ENCODE measurements at places on chromosomes 5 and 9.

DNA sequence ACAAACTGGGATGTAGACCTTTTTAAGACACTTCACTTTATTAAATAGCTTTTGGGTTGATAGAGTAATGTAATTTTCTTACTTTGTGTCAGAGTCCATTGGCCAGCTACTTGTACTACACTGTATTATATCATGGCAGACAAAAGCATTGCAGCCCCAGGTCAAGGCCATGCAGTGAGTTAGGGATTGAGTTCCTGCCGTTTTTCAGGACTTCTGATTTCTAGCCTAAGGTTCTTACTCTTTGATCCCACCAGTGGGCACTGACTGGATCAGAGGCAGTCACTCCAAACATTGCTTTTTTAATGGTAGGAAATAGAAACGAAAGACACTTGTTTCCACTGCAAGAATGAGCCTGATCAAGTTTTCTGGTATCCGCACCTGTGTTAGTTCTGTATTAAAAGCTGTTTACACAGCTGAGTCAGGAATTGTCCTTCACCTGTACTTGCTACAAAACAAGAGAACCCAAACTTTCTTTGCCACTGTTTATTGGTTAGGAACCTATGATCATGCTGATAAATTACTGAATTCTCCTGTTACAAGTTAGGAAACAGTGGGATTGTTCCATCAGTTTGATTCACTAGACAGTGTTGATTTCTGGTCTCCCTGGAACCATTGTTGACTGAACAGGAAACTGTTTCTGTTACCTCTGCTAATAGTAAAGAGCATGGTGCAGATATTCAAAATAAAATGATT lies 22.1 kb downstream of the LRRC70 start:
- DNase-seq, result no peak

DNA sequence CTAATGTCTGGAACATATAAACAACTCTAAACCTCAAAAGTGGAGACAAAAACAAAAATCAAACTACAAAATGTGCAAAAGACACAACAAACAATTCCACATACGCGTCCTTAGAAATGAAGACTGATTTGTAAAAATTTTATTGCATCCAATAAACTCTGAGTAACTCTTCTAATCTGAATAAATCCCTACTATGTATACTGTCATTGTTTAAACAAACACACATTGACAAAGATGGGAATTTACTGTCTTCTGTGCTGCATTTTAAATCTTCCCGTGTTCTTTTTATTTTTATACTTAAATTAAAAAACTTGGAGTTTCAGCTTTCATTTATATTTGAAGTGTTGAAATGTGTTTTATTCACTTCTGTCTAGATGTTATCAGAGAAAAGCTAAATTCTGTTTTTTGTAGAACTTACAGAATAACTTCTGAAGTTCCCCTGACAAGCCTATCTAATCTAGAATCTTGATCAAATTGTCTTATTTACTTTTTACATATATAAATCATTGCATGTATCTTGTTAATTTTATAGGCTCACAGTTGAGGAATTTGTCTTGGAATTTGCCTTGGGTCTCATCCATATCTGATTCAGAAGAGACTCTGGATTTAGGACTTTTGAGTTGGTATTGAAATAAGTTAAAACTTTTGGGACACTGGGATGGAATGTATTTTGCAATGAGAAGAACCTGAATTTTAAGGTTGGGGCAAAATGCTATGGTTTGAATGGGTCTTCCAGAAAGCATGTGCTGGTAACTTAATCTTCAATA lies 2064.4 kb upstream of the C9orf72 start:
- no peak for DNase-seq

DNA sequence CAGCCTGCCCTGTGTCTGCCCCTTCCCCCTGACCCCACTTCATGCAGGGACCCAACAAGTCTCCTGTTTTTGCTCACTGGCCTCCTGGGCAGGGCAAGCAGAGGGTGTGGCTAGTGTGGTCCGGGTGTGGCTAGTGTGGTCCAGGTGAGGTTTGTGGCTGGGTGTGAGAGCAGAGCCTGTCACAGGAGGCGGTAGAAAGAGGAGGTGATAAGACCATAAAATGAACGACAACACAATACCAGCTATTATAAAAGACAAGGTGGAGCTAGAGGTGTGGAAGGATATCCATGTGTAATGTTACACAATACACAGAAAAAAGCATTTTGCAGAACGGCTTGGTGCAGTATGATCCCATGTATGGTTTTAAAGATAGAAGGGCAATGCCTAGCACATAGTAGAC lies 23.3 kb downstream of the SPRY4 start:
- DNase-seq, result no peak

- no peak for DNase-seq
Observed at GRCh38 chr5:123949043-123949804, 437.2 kb downstream of the CSNK1G3 start.

DNA sequence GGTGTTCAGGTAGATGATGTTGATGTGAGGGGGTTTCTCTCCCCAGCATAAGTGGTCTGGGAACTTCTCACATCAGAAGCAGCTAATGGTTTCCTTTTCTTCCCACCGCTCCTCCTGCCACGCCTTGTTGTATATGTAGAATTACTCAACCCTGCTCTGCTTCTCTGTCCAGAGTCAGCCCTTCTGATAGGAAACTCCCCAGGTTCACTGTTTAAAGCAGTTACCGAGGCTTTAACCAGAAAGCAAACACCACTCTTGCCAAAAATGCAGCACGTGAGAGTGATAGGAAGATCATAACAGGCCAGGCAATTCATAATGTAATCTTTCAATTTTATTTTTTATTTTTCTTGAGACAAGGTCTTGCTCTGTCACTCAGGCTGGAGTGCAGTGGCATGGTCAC lies 10.5 kb upstream of the TMEM252 start:
- no peak for DNase-seq

- no peak for DNase-seq
Observed at GRCh38 chr9:114334490-114334889, 4.8 kb downstream of the ORM2 start.

DNA sequence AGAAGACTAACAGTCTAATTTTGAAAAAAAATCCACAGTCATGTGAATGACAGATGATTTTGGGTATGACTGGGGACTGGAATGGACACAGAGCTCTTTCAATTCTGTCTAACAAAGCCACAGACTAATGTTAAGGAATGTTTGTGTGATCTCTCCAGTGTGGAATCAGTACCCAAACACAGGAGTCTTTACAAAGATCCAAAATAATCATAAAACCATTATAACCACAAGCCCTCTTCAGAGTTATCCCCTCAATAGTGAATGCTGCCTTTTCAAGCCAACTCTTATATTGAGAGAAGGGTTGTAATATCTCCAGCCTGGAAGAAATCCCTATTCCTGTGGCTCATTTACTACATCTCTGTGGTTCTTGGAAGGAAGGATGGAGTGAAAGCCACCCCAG lies 552.0 kb upstream of the CLINT1 start:
- DNase-seq, result no peak

- no peak for DNase-seq
Observed at GRCh38 chr9:71820403-71820921, 52.1 kb upstream of the CEMIP2 start.
